Hypothalamus (tissue), 51 donors: ENCODE measurements at places on chromosomes 13 and 19.

DNA sequence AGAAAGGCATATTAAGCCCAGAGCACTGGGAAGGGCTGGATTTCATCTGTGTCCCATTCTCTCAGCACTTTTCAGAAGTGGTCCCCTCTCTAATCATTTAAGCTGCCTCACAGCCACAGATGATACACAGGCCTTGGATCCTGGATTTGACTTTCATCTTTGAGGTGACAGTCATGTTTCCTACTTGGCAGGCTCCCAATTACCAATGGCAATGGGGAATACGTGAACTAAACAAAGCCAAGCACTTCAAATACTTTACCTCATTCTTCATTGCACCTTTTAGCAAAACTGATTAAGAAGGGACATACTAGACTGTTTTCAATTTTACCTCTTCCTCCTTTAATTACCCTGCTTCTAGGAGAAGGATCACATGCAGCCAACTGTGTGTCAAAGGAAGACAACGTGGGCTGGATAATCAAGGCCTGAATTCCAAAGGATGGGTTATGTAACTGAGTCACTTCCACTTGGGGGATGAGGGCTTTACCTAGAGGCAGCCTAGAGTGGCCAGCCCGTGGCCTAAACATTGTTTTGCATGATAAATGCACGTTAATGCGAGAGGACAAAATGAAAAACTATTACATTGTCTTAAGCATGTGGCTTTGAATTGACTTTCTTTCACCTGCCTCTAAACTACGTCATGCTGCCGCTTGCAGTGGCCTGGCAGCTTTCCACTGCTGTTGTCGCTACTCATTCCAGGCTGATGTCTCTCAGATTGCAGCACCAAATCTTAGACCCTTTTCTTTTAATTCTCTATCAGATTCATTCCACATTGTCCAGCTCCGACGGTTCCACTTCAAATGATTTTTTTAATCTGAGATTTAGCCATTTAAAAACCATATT, 95.0 kb downstream of the KCTD12 start:
- DNase-seq: no peak

- DNase-seq: no peak
Observed at GRCh38 chr19:633786-634639, 676 bp upstream of the POLRMT start.

DNA sequence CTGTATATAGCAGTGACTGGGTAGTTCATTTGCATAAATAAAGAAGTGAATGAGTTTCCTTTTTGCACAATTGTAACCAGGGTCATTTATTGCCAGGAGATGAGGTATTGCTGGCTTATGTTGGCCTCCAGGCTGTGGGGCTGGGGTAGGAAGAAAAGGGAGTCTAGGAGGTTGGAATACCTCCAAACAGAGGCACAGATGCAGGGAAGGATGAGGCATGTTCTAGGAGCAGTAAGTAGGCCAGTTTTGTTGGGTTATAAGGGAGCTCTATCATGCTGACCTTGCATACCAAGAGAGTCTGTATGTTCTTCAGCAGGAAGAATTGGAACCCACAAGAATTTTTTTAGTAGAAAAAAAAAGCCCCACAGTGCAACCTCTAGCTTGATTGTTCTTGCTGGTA, 17.2 kb upstream of the CYSLTR2 start:
- DNase-seq: no peak

DNA sequence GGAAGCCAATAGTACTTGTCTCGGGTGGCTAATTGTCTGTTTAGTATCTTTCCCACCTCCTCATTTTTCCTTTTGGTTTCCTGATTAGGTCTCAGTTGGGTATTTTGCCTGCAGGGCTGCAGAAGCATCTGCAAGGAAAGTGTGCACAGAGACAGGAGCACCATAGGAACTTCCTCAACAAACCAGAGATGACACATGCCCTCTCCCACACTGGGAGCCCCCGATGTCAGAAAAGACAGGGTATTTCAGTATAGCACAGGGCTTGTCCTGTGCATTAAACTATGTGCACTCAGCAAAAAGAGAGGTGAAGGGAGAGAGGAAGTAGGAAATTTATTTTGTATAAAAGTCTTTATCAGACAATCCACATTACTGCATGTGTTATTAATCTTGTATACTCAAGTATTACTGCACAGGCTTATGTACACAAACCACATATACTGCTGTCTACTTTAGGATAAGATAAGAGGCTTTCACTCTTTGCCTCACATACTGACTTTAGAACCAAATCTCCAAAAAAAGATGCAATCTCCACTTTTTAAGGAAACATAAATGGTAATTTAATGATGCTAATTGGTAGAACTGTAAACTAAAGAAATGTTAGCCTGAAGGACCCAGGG, 501.0 kb downstream of the FOXO1 start:
- no peak for DNase-seq

- no peak for DNase-seq
Observed at GRCh38 chr13:46307554-46307953, 79.5 kb downstream of the RUBCNL start.

DNA sequence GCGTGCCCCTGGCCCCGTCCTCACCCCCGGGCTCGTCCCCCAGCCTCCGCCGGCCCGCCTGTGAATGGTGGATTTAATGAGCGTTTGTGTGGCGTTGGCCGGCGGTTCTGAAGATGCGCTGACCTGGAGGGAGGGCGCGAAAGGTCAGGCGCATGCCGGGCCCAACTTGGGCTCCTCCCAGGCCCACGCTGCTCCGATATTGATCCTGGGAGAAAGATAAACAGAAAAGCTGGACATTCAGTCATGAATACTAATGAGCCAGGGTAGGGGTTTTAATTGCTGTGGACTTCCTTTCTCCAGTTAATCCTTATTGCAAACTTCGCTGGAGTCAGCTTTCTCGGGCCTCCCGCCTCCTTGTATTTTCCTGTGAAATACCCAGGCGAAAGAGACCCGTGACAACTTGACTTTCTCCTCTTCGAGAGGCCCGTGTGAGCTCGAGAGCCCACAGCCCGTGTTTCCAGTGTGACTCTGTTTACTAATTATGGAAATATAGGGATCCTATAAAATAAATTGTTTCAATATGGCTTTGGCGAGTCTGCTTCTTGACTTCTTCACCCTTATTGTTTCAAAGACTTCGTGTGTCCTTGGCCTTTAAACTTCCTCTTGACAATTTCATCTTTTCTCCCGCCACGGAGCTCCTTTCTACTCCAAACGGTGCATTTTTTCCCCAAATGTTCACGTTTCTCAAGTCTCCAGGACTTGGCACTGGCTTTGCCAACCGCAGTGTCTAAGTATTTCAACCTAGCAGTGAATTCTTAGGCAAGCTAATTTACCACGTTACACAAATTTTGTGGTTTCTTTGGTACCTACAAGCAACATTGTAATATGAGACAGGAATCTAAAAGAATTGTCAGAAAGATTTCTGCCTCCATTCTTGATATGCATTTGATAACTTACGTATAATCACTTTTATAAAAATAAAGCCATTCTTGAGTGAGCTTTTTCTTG, 10.5 kb downstream of the ZIC2 start:
- no peak for DNase-seq

- DNase-seq: no peak
Observed at GRCh38 chr13:96141032-96141431, 51.1 kb downstream of the HS6ST3 start.

GRCh38 chr19:23802290-23802689, 43.6 kb upstream of the ZNF681 start:
- DNase-seq: no peak

GRCh38 chr13:112067116-112067741, at the start of gene SOX1:
SOX1 (plus strand) TSS chr13:112067149; CDS start chr13:112067659, 510 bp downstream.
- DNase-seq: no peak

DNA sequence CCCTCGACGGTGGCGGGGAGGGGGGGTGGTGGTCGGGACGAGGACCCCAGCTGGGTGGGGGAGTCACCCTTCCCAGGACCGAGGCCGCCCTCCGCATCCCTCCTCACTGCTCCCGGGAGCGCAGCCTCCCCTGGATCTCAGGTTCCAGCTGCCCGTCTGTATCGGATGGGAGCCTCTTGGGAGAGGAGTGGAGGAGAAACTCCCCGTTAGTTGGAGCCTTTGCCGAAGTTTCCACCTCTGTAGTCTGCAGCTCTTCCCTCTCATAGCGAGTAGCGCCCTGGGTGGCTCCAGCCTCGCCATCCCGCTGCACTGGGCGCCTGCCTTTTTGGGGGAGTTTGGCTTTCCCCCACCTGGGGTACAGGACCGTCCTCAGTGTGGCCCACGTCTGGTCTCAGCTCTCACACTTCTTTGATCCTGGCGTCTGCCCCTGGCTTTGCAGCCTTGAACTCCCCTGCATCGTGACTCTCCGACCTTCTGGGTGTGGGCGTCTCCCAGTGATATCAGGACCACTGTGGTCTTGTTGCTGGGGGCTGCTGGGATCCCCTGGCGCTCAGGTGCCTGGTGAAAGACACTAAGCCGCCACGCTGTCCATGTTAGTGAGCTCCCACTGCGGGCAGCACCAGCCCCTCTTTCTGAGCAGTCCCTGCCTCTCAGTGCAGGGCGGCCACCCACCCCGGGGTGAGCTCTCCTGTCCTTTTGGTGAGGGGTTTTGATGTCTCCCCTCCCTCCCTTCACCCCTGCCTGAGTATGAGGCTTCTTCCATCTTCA, 1.1 kb downstream of the CNOT3 start:
- DNase-seq: no peak

- DNase-seq: no peak
Observed at GRCh38 chr19:51320280-51320657, 8.8 kb downstream of the IGLON5 start.
